ENCODE measurements at places on chromosomes 5 and 9. TPM values are rescaled to one million over a fixed set of nuclear protein-coding genes. Genes with fewer than 3 reads are reported as not detected.

HAND1 gene
- total RNA-seq: not detected

TSLP gene
- 0.85 TPM for total RNA-seq

LAMC3 gene
- not detected for total RNA-seq

ENTPD2 gene
- total RNA-seq: 1.7 TPM

STING1 gene
- 3.2 TPM for total RNA-seq

SPATA31E1 gene
- not detected for total RNA-seq

TRAF1 gene
- 6.3 TPM for total RNA-seq

RNF183 gene
- total RNA-seq: 1.9 TPM

ADAMTS12 gene
- total RNA-seq: not detected

DCP2 gene
- 33.0 TPM for total RNA-seq

NUTM2F gene
- total RNA-seq: not detected

ADAMTS16 gene
- not detected for total RNA-seq

F2R gene
- total RNA-seq: 19.8 TPM

FBP2 gene
- not detected for total RNA-seq

LCP2 gene
- total RNA-seq: not detected

WNT8A gene
- not detected for total RNA-seq

CARTPT gene
- not detected for total RNA-seq

DENND1A gene
- total RNA-seq: 13.7 TPM

HNRNPK gene
- 611 TPM for total RNA-seq

PCDHA6 gene
- total RNA-seq: 0.48 TPM

SLC4A9 gene
- total RNA-seq: 0.21 TPM

PCDHB2 gene
- total RNA-seq: 1.4 TPM

CKMT2 gene
- total RNA-seq: not detected

PCDHGA7 gene
- total RNA-seq: 0.21 TPM

ADGRV1 gene
- total RNA-seq: 0.85 TPM

PCDH1 gene
- total RNA-seq: 71.6 TPM

NMUR2 gene
- total RNA-seq: not detected

ANKRD34B gene
- total RNA-seq: 0.96 TPM

TMC1 gene
- not detected for total RNA-seq

LCN9 gene
- total RNA-seq: not detected

TOR1A gene
- 23.9 TPM for total RNA-seq

MLANA gene
- not detected for total RNA-seq

CARD6 gene
- 9.4 TPM for total RNA-seq

SLC46A2 gene
- not detected for total RNA-seq

CDC25C gene
- not detected for total RNA-seq

OMD gene
- not detected for total RNA-seq

CNTNAP3 gene
- 7.0 TPM for total RNA-seq

RASGRF2 gene
- 0.21 TPM for total RNA-seq

KIF4B gene
- not detected for total RNA-seq

TMEM232 gene
- total RNA-seq: 1.4 TPM

WDR38 gene
- total RNA-seq: not detected

SLC23A1 gene
- 0.24 TPM for total RNA-seq

GFI1B gene
- total RNA-seq: not detected

NAIP gene
- 1.4 TPM for total RNA-seq

MPDZ gene
- total RNA-seq: 13.7 TPM

Measured in tracheal epithelial cell (primary cell).